ENCODE measurements at places on chromosomes 1 and 21.

DNA sequence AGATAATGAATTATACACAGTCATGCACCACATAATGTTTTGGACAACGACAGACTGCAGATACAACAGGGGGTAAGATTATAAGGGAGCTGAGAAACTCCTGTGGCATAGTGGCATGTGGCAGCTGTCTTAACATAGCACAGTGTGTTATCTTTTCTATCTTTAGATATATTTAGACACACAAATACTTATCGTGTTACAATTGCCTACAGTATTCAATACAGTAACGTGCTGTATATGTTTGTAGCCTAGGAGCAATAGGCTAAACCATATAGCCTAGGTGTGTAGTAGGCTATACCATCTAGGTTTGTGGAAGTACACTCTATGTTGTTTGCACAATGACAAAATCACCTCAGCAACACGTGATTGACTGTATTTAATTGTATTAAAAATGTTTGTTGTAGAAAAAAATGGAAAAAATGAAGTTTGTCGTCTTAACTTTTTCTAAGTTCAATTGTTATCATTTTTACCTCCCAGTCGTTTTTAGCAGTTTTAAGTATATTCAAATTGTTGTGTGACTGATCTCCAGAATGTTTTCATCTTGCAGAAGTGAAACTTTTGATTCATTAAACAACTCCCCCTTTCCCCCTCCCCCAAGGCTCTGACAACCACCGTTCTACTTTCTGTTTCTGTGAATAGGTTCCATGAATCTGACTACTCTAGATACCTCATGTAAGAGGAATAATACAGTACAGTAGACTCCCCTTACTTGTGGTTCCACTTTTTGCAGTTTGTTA is 351.0 kb upstream of the B3GALT2 start:
- no peak for DNase-seq

GRCh38 chr1:155001425-155001674 is 1.3 kb upstream of the ZBTB7B start:
- no peak for DNase-seq

DNA sequence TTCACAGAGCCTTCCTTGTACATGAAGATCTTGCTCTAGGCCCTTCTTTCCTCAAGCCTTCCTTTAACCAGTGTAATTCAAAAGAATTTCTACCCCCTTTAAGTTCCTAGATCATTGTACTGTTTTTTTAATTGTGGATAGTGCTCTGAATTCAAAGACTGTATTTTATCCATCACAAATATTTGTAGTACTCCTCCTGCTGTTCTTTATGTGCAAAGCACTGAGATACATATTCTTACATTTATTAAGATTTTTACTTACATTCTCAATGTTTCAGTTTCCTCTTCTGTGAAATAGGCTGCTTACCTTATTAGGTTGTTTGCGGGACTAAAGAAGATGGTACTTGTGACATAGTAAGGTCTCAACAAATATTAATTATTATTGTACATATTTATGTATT is 168.8 kb upstream of the PDE4B start:
- no peak for DNase-seq

- DNase-seq, result no peak
Measured at GRCh38 chr1:170864238-170864637, 71.1 kb upstream of the MROH9 start.

Data from NCI-H2081 treated with DMSO at 0.1 percent for 48 hours (cell line).